ENCODE measurements at places on chromosomes 1 and 21. TPM values are rescaled to one million over a fixed set of nuclear protein-coding genes. Genes with fewer than 3 reads are reported as not detected.

GRCh38 chr1:172084876-172085275, 243.6 kb downstream of the DNM3 start:
- no peak for DNase-seq

GRCh38 chr21:24225431-24225830, 1381.8 kb downstream of the MRPL39 start:
- no peak for DNase-seq

DNA sequence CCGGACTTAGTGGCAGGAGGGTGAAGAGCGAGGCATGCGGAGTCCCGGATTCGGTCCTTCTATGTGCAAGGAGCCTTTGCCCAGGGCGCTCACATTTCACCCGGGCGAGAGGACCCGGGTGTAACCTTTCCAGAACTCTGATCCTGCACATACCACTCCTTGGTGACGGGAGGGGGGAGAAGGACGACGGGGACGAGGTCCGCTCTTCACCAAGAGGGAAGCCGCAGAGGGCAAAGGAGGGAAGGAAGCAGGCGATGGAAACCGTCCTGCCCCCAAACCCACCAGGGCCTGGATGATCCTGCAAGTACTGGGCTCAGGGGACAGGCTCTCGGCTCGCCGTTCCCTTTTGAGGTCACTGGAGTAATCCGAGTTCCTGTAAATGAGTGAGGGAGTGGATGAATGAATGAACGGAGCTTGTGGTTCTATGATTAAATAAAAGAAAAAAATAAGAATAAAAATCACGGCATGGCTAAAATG, 993 bp downstream of the SYPL2 start:
- DNase-seq: no peak

DNA sequence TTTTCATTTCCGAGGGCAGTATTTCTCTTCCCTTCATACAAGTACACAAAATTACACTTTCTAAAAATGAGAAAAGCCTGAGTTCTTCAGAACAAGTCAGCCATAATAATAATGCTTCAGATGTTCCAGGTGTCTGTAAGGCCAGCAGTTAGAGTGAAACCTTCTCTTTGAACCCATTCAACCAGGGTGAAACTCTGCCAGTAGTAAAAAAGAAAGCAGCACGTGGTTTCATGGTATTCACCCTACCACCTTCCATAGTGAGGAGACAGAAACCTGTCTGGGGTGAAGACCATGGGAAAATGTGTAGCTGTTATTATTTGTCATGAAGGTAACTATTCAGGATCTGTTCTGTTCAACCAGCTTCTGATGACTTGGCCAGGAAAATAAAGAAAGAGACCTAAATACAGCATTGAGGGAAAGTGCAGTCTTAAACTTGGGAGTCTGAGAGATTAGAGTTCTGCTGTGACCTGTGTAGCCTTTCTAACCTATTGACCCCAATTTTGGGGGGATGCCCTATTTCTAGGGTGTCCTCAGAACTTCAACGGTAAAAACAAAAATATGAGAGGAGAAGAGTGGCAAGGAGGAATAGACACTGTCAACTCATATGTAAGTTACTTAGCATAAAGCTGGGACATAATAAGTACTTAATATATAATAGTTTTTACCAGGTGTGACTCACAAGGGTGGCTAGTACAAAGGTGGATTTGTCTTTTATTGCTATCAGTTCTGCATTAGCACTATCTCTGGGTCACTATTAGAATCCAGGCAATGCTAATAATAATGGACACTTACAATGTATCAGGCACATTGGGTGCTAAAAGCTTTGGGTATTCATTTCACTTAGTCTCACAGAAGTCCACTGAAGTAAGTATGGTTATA, 70.0 kb upstream of the TNFSF4 start:
- DNase-seq: no peak

DNA sequence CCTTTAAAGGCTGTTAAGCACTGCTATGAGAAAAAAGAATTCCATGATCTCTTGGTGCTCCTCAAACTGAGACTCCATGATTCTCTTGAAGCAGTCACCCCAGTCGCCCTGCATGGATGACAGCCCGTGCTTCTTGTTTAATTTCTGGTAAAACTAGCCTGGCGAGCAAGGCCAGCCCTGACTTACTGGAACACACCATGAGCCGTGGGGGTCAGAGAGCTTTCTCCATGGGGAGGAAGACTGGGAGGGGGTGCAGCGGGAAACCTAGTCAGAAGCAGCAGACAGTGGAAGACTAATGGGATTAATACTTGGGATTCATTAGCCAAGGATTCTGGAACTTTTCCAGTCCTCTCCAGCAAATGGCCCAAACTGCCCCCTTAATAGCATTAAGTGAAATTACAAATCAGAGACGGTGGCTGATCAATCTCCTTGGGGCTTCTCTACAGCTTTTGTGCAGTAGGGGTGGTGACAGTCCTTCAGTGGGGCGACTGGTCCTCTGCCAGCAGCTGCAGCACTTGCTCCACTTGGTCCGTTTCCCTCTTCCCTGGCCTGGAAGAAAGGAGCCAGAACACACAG, 57.2 kb upstream of the LRRN2 start:
- DNase-seq: no peak

GRCh38 chr1:116067566-116067890, 43.7 kb upstream of the MAB21L3 start:
- no peak for DNase-seq

GRCh38 chr1:31497601-31498000, 78.7 kb upstream of the TINAGL1 start:
- DNase-seq: no peak

KANK4 gene
- 23.4 TPM for polyA plus RNA-seq

Data from left renal cortex interstitium (tissue), 4 donors.